ENCODE measurements at places on chromosomes 11 and 22.

DNA sequence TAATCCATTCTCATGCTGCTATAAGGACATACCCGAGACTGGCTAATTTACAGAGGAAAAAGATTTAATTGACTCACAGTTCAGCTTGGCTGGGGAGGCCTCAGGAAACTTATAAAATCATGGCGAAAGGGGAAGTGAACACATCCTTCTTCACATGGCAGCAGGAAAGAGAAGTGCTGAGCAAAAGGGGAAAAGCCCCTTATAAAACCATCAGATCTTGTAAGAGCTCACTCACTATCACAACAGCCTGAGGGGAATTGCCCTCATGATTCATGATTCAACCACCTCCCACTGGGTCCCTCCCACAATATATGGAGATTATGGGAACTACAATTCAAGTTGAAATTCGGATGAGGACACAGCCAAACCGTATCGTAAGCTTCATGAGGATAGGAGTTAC is 3.8 kb upstream of the CYB5R2 start:
- DNase-seq: no peak

- no peak for DNase-seq
Measured at GRCh38 chr11:102564110-102564509, 33.6 kb upstream of the MMP7 start.

GRCh38 chr22:37316875-37317371 is 34.6 kb downstream of the CYTH4 start:
- peak; percentile 70 for DNase-seq

DNA sequence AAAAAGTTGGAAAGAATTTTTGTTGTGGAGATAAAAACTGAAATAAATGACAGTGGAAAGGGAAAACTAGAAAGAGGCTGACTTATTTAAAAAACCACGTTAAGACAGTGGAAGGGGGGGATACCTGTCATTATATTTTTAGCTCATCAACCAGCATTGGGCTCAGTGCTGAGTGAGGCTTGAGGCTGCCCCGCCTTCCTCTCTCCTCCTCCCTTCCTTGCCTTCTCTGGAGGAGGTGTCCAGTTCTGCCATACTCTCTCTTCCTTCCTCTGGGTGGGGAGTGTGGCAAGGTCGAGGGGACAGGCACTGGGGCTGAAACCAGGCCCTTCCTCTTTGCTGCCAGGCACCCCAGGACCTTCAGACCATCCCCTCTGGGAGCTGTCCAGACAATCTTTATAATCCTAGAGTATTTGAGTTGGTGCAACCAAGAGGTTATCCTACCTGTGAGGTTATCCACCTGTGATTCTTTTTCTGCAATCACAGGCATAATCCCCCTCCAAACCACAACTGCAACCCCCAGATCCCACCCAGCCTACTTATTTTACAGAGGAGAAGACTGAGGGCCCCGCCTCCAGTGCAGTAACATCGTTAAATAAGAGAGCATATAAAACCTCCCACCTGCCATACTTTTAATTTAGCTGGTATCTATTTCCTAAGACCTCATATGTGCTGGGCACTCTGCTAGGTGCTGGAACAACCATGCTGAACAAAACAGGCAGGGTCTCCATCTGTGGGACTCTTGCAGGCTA is 578.5 kb downstream of the BUD13 start:
- DNase-seq: no peak

DNA sequence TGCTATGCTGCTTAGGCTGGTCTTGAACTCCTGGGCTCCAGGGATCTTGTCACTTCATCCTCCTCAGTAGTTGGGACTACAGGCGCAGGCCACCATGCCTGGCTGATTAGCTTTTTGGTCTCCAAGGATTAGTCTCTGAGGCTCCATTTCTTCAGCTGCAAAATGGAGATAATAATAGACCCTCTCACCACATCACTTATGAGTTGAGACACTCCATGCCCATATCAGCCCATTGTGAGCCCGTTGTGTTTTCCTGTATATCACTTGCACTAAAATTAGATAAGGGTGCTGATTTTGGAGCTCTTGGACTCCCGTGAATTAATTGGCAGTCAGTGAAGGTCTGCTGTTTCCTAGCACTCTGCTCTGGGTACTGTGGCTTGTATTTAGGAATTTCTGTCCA is 36.0 kb downstream of the DEPDC5 start:
- no peak for DNase-seq

Measured in left renal pelvis (tissue), 4 donors.